M059J (cell line): ENCODE measurements at places on chromosomes 5 and 9.

DNA sequence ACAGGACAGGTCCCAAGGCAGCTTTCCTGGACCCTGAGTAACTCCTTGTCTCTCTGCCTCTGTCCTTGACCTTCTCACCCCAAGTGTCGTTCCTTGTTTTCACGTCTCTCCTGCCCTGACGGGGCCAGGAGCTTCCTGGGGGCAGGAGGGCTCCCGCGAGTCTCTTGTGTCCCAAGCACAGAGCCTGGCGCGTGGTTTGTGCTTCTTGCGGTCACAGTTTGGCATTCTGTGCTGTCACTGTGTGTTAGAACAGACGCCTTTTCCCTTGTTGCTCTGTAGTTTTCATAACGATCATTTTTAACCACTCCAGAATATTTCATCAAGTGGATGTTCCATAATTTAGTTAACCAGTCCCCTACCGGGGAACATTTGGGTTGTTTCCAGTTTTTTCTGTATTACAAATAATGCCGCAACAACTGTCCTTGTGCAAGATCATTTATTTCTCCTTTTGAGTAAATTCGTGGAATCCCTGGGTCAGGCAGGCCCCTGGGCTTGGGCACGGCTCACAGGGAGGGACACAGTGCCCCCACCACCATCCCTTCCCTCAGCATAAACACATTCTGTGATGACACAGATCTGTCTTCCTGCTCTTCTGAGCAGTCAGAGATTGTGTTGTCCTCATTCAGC lies 71.9 kb downstream of the TSPAN17 start:
- no peak for DNase-seq

GRCh38 chr9:129595903-129596540 lies 24.9 kb downstream of the C9orf50 start:
- DNase-seq, result no peak

GRCh38 chr9:114237781-114238180 lies 82.4 kb downstream of the COL27A1 start:
- DNase-seq, result peak; percentile 61

DNA sequence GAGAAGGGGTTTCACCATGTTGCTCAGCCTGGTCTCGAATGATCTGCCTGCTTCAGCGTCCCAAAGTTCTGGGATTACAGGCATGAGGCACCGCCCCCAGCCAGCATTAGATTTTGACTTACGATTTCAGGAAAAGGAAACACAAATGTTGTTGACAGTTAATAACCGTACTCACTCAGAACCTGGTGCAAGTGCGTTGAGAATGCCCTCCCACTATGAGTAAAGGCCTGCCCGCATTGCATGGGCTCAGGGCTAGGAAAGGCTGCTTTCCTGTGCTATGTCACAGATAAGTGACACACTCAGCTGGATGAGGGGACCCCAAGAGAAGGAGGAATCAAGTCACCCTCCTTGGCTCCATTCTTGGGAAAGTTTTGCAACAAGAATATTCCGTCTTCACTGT lies 42.4 kb downstream of the NDST1 start:
- no peak for DNase-seq

GRCh38 chr9:101601904-101602765 lies 7.4 kb upstream of the PPP3R2 start:
- peak; percentile 62 for DNase-seq

DNA sequence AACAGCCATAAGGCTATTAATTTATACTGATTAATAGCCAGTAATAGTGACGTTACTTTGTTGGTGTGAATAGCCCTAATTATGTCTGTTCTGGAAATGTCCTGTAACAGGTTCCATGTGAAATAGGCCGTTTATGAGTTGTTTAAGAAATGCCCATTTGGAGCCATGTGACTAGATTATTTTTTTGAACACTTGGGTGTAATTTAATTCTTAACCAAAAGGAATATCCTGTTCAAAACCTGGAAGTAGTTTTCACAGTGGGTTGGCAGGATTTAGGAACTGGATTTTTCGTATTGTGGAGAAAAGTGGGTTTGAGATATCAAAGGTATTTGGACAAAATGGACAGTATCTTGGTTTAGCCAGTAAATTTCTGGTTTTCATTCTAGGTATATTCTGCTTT lies 1.3 kb downstream of the TENT2 start:
- DNase-seq, result no peak

GRCh38 chr9:135123773-135124134 lies 36.3 kb downstream of the OLFM1 start:
- no peak for DNase-seq

- DNase-seq, result peak; percentile 90
These were observed 6.9 kb upstream of the RIC1 start for GRCh38 chr9:5622016-5622415.

DNA sequence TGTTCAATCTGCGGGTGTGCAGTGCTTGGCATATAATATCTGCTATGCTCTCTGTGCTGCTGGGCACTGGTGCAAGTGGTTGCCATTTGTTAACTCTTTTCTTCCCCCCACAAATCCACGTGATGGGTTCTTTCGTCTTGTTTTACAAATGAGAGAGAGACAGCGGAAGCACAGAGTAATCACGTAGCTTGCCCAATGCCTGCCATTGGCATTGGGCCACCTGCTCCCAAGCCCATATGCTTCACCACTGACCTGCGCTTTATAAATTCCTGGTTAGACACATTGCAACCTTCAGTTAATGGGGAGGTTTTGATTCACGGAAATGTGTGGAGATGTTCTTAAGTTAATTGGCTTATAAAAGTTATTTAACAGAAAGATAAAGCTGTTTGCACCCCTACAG lies 194.8 kb upstream of the ADAMTS16 start:
- DNase-seq, result no peak

DNA sequence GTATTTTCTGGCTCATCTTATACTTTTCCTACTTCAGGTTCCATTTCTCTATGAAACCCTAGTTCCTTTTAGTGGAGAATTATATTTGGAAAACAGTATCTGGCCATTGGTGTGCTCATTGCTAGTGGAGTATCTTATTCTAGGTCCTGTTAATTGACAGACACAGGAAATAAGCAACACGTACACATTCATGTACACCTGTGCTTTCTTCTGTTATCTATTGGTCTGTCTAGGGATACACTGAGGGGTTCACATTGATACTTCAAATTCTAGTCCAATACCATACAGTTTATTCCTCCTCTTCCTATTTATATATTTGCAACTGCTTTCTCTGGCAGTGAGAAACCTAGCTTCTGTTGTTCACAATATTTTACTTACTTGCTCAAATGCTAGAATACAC lies 110.2 kb downstream of the FER start:
- DNase-seq, result no peak

GRCh38 chr5:2093859-2094615 lies 211.3 kb upstream of the IRX4 start:
- peak; percentile 87 for DNase-seq

- DNase-seq, result no peak
These were observed 276.0 kb downstream of the TENT4A start for GRCh38 chr5:6989230-6989629.

GRCh38 chr5:57311251-57311650 lies 137.4 kb downstream of the GPBP1 start:
- no peak for DNase-seq

GRCh38 chr9:120711354-120711753 lies 2.9 kb downstream of the MEGF9 start:
- DNase-seq, result peak; percentile 40

DNA sequence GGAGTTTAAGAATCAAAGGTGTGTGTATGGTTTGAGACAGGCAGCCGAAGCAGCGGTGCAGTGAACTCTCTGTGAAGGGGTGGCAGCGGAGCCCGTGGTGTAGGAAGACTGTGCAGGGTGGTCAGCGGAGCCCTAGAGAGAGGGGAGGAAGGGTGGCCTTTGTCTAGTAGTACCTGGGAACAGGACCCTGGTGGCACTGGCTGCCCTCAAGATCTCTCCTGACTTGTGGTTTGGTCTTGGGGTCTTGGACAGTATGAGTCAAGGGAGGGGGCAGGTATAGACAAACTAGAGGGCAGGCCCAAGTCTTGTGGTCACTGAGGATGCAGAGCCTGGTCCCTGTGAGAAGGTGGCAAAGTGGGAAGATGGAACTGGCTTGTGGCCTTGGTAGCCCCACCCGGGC lies 7.1 kb upstream of the NKX2-5 start:
- no peak for DNase-seq

DNA sequence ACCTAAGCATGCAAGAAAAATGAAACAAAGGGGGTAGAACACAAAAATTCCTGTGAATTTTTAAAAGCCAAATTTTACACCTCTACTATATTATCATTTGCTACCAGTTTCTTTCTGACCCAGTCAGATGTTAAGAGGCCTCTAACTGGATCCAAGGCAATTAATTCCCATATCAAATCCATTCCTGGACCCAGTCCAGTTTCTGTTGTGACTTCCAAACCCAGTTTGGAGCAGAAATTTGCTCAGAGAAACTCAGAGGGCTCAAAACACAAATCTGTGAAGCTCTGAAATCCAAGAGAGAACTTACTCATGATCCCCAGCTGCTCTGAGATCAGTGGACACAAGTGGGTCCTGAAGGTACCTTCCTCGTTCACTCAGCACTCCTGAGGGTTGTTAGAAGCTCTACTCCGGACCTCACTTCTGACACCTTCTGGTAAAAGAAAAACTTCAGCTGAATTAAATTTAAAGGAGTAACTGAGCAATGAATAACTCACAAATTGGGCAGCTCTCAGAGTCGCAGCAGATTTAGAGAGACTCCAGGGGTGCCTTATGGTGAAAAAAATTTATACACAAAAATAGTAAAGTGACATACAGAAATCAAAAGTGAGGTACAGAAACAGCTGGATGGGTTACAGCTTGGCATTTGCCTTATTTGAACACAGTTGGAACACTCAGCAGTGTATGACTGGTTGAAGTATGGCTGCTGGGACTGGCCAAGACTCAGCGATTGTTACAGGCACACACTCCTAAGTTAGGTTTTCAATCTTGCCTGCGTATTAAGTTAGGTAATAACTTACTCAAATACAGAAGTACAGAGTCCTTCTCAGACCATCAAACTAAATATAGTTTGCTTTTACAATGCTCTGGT lies 32.4 kb downstream of the INSL4 start:
- DNase-seq, result peak; percentile 54

DNA sequence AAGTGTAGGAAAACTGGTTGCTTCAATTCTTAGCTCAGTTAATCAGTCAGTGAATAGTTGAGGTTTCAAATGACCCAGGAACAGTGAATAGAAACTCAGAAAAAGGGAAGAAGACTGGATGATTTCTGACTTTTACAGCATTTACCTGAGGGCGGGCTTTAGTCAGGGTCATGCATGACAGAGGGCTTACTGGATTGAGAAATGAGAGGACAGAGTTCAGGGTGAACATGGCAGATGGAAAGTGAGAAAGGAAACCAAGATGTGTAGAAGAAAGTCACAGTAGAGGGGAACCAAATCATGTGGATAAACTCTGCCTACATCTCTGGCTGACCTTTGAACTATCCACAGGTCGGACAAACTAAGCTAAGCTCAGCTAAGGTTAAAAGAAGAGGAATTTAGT lies 596.0 kb downstream of the SEMA5A start:
- DNase-seq, result no peak

DNA sequence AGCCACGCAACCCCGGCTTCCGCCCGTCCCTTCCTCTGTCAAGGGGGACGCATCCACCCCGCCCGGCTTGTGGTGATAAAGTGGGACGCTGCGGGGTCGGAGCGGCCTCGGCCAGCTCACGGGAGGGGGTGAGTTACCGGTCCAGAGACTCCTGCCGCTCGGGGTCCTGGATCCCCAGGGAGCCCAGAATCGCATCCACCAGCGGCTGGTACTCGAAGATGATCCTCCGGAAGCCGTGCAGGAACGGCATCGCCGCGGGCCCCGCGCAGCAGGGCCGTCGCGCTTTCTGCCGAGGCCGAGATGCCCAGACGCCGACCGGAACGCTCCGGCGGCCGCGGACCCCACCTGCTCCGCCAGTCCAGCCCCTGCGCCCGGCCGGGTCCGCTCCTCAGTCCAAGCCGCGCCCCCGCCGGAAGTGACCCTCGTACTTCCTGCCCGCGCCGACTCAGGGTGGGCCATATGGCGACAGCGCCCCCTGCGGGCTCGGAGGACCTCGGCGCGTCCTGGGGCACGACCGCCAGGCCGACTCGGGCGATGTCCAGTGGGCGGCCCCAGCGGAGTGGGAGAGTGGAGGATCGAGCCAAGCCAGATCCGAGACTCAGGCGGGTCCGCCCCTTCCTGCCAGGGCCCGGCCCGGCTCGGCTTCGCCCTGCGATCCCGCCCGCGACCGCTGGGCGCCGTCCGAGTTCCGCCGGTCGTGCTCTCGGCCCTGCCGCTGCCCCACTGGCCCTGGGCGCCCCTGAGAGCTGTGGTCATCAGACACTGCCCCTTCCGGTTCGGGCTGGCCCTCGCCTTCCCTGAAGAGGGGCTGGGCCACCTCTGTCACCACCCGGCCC lies at the start of gene ASB6:
Gene ASB6, minus strand, starts transcription at position 402 of the 836 bp plus-strand sequence. Its CDS starts 152 bp downstream, at position 250.
- DNase-seq, result peak; percentile 95

DNA sequence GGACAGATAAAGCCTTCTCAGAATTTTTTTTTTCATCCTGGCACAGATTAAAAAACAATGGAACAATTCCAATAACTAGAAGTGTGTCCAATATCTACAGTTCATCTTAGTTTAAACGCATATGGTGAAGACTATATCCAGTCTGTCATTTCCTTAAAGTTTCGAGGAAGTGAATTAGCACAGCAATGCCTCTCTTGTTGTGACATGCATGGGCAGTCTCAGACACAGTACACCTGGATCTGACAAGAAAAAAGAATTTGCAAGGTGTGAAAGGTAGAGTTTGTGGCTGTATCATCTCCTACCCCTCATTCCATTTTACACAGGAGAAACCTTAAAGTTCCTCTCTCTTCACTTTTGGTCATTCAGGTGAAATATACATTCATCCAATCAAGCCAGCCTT lies 100.6 kb upstream of the ADAMTS19 start:
- no peak for DNase-seq

- DNase-seq, result no peak
These were observed 341.4 kb upstream of the EDIL3 start for GRCh38 chr5:84725946-84726570.

- DNase-seq, result no peak
These were observed 76.7 kb downstream of the PDE4D start for GRCh38 chr5:59816654-59817300.

- DNase-seq, result no peak
These were observed 30.0 kb upstream of the RECK start for GRCh38 chr9:36006549-36007315.

DNA sequence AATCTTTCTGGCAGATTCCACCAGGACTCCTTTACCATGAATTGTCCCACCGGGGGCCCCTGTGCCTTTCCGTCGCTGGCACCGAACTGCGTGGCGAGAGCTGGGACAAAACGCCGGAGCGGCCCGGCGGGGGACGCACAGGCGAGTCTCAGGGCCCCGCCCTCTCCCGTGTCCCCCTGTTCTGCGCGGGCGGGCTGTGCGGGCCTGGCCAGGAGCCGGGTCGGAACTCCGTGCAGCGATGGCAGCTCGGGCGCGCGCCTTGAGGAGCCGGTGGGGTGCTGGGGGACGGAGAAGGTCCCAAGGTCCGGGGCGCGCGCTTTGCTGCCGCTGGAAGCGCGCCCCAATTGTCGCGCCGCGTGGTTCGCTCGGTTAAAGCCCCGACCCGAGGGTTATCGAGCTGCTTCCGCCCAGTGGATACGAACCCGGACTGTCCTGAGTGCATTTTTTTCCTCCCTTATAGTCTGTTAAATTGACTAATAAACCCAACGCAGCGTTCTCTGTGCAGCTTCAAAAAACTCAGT lies 125.3 kb downstream of the TMEM174 start:
- no peak for DNase-seq

- peak; percentile 85 for DNase-seq
These were observed 23.8 kb upstream of the SPTAN1 start for GRCh38 chr9:128528445-128529160.

GRCh38 chr9:115997923-115998322 lies 155.7 kb upstream of the PAPPA start:
- DNase-seq, result peak; percentile 91

GRCh38 chr5:82766206-82766605 lies 311.0 kb downstream of the TMEM167A start:
- no peak for DNase-seq

- DNase-seq, result no peak
These were observed 72.5 kb upstream of the NMUR2 start for GRCh38 chr5:152477536-152477935.

- DNase-seq, result peak; percentile 66
These were observed 87.7 kb downstream of the ENTREP1 start for GRCh38 chr9:69412741-69413150.
